ENCODE measurements at places on chromosomes 16 and 17. TPM values are rescaled to one million over a fixed set of nuclear protein-coding genes. Genes with fewer than 3 reads are reported as not detected.

DNA sequence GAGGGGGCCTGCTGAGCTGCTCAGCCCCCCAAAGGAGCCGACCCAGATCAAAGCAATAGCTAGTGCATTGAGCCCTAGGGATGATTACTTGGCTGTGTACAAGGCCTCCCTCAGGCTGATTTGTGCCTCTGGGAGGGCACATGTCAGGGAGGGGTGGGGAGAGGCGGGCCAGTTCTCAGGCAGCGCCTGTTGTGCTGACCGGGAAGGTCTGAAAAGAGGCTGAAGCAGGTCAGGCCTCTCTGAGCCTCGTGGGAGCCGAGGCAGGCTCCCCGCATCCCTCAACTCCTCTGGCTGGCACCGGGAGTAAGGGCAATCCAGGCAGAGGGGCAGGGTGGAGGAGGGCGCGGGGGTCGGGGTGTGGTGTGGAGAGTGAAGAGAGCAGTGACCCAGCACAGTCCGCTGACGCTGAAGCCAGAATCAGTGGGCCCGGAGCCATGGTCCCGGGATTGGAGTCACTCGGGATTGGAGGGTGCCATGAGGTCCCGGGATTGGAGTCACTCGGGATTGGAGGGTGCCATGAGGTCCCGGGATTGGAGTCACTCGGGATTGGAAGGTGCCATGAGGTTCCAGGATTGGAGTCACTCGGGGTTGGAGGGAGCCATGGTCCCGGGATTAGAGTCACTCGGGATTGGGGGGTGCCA is 3.0 kb downstream of the DCXR start:
- no peak for DNase-seq

GRCh38 chr16:11047057-11047456 is 102.7 kb downstream of the CLEC16A start:
- no peak for DNase-seq

GRCh38 chr16:74811911-74812310 is 37.3 kb upstream of the FA2H start:
- DNase-seq = no peak

Gene TAC4
- 0.43 TPM for total RNA-seq

- no peak for DNase-seq
Observed at GRCh38 chr17:72467841-72468653, 347.2 kb downstream of the SOX9 start.

DNA sequence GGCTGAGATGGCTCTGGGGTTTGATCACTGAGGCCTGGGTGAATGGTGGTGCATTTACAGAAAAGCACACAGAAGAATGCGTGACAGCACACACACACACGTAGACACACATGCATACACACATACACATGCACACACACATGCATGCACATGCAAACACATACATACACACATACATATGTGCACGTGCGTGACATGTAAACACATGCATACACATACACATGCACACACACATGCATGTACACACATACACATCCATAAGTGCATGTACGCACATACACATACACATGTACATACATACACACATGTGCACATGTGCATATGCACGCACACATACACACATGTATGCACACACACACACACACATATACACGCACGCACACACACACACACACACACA is 108.4 kb downstream of the AIPL1 start:
- DNase-seq = no peak

DNA sequence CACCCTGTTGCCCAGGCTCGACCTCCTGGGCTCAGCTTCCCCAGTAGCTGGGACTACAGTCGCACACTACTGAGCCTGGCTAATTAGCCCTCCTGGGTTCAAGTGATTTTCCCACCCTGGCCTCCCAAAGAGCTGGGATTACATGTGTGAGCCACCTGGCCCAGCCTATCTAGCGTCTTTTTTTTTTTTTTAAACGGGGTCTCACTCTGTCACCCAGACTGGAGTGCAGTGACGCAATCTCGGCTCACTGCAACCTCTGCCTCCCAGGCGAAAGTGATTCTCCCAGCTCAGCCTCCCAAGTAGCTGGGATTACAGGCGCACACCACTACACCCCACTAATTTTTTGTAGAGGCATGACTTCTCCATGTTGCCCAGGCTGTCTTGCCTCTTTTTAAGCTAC is 33.3 kb downstream of the GLG1 start:
- no peak for DNase-seq

GRCh38 chr16:73028263-73028662 is 19.7 kb downstream of the ZFHX3 start:
- DNase-seq = no peak

Measured in Right ventricle myocardium inferior (tissue), 1 donor.